ENCODE measurements at places on chromosomes 2 and 18.

DNA sequence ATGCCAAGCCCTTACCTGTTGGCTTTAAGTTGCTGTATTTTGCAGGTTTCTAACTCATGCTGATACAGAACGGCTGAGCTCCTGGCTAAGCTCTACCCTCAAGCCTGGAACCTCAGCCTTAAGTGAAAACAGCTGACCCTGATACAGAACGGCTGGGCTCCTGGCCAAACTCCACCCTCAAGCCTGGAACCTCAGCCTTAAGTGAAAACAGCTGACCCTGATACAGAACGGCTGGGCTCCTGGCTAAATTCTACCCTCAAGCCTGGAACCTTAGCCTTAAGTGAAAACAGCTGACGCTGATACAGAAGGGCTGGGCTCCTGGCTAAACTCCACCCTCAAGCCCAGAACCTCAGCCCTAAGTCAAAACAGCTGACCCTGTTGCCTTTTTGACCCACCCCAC is 17.6 kb upstream of the DNER start:
- DNase-seq: no peak

DNA sequence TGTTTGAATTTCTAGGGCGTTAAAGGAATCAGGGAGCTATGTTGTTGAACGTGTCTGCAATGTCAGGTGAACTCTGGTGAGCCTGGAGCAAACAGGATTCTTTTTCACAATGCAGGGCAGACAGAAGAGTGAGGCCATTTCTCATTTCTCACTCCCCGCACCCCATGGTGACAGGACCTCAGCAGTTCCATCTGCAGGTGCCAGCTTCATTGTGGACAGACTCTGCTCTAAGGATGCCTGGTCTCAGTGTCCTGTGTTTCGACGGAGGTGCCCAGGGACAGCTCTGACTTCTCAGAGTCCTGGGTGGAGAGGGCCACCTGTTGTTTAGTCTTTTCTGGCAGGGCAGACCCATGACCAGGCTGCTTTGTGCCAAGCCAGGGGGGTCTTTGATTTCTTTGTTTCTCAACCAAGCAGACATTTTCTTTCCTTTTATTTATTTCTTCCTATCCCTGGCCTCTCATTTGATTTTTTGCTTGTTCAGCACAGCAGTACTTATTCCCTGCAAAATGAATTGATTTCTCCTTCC is 201.5 kb downstream of the RNF144A start:
- DNase-seq: no peak

DNA sequence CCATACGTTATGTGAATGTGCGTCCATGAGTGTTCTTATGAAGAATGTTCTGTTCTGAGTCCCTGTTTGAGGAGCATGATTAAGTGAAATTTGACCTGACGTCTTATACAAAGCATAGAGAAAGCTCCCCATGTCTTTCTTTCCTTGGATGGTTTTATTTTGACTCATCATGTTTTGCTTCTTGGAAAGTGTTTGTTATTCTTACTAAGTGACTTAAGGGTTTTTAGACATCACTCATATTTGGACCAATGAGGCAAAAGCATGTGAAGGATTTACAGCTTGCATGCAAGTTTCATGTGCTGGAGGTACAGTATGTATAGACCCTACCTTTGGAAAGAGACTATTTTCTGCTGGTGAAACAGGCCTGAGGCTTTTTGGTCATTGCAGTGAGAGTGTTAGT is 33.5 kb upstream of the ZEB2 start:
- no peak for DNase-seq

DNA sequence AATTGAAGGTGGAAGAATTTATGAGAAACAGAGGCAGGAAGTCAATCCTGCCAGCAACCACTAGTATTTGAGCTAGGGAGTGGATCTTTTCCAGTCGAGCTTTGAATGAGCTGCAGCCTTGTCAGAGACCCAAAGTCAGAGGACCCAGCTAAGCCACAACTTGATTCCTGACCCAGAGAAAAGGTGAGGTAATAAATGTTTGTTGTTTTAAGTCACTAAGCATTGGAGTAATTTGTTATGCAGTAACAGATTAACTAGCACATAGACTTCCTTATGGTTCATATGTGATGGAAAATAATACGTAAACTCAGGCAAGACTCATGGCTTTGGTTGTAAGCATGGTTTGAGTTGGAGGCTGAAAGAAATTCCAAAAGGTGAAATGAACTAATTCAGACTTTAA is 21.6 kb downstream of the EFEMP1 start:
- no peak for DNase-seq

- DNase-seq: no peak
Observed at GRCh38 chr2:23916727-23917405, 10.1 kb downstream of the ATAD2B start.

GRCh38 chr2:117859924-117860647 is 45.6 kb downstream of the DDX18 start:
- no peak for DNase-seq

DNA sequence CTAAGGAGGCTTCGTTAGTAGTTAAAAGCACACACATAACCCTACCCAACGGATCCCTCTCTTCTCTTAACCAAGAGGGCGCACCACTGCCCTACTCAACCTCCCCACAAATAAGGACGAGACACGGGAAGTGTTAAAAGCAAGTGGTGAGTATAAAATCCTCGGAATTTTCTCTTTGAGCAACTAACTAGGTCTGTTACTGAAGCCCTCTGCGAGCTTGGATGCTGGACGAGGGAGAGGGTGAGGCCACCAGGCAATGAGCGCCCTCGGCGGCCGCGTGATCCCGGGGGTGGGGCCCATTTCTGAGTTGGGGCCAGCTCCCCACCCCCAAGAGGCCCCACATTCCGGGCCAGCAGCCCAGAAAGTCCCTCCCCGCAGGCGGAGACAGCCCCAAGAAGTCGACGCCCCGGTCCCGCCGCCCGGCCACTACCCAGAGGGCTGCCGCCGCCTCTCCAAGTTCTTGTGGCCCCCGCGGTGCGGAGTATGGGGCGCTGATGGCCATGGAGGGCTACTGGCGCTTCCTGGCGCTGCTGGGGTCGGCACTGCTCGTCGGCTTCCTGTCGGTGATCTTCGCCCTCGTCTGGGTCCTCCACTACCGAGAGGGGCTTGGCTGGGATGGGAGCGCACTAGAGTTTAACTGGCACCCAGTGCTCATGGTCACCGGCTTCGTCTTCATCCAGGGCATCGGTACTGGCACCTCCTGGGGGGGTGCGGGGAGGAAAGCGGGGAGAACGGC is at the start of gene CYBRD1:
Gene CYBRD1, plus strand, starts transcription at position 423 of the 736 bp plus-strand sequence. Its CDS starts 72 bp downstream, at position 495.
- DNase-seq: no peak

GRCh38 chr2:88258208-88258607 is 88.1 kb downstream of the THNSL2 start:
- DNase-seq: no peak

GRCh38 chr2:97991081-97991856 is 4.5 kb downstream of the TMEM131 start:
- DNase-seq: no peak

GRCh38 chr2:84900971-84901370 is 4.5 kb upstream of the TMSB10 start:
- DNase-seq: no peak

- DNase-seq: no peak
Observed at GRCh38 chr2:86254576-86255538, 55.6 kb downstream of the MRPL35 start.

GRCh38 chr18:44857744-44858491 is 177.2 kb downstream of the SETBP1 start:
- DNase-seq: no peak

DNA sequence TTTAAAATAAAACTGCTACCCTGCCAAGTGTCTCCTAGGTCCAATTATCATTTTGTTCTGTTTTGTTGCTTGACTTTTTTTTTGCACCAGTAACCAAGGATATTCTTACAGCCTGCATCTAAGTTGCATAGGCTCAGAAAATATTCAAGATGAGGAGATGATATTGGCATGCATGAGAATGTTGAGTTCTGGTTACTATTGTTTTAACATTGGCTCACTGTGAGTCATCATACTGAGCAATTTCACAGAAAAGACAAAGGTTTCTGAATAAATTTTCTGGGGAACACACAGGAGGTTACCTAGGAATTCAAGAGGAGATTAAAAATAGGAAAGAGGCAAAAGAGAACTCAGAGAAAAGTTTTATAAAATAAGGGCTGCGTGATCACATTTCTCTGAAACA is 84.8 kb upstream of the POU3F3 start:
- no peak for DNase-seq

DNA sequence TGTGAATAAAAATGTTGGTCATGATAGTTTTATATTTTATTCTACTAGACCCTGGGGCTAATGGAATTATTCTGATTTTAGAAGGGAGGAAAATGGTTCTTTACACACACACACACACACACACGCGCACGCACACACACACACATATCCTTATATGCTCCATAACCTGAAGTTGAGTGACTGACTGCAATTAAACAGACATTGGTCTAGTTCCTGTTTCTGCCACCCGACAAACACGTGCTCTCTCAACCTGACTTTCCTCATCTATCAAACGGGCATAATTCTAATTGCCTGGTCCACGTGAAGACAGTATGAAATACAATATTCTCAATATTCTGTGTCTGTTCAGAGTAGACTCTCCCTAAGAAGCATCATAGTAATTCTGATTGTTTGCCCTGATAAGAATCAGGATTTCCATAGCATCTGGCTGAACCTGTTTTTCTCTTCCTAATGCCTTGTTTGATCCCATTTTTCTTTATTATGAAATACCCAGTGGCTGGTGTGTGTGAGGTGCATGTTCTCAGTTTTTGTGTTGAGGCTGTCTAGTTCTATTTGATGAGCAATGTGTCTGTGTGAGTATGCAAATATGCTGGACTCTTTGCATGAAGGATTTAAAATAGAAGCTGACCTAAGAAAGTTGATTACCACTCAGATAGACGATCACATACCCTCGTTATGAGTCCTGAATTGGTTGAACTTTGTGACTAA is 51.0 kb downstream of the SETBP1 start:
- DNase-seq: no peak

DNA sequence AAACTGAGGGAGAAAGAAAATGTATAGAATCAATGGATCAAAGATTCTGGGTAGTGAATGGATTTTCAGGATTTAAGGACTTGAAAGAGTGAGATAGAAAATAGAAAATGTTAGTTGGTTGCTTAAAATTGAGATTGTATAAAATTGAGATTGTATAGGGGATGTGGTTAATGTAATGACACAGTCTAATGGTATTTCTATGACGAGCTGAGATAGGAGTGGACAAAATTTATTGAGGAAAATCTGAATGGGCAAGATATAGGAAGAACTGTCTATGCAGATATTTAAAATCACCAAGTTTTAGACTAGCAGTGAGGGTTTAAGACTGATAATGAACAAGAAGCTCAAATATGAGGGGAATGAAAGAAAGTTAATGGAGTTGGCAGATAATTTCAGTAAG is 406.6 kb downstream of the NYAP2 start:
- DNase-seq: no peak

- no peak for DNase-seq
Observed at GRCh38 chr18:53819671-53820070, 404.8 kb downstream of the MBD2 start.

- DNase-seq: no peak
Observed at GRCh38 chr2:47984041-47984440, 77.7 kb upstream of the FBXO11 start.

DNA sequence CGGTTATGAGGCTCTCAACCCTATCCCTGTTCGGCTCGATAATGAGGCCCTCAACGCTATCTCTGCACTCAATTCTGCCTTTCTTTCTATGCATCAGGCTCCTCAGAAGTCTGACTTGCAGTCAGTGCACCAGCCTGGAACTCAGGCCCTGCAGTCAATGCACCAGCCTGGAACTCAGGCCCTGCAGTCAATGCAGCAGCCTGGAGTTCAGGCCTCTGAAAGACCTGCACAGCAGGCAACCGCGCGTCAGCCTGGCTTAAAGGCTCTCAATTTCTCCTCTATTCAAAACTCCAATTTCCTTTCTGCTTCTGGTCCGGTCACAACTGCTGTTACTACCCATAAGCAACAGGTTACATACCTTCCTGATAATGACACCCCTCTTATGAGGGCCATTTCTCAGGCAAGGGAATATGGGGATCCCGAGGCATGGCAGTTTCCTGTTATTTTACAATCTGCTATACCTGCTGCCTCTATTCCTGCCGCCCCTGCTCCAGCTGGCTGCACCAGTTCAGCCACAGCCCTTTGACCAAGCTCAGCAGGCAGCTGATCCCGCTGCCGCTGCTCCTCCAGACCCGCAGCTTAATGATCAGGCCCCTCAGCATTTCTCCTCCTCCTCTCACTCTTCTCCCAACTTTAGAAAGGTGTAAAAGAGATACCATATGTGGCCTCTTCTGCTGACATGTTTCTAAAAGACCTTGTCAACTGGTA is 933.6 kb upstream of the FANCL start:
- no peak for DNase-seq

DNA sequence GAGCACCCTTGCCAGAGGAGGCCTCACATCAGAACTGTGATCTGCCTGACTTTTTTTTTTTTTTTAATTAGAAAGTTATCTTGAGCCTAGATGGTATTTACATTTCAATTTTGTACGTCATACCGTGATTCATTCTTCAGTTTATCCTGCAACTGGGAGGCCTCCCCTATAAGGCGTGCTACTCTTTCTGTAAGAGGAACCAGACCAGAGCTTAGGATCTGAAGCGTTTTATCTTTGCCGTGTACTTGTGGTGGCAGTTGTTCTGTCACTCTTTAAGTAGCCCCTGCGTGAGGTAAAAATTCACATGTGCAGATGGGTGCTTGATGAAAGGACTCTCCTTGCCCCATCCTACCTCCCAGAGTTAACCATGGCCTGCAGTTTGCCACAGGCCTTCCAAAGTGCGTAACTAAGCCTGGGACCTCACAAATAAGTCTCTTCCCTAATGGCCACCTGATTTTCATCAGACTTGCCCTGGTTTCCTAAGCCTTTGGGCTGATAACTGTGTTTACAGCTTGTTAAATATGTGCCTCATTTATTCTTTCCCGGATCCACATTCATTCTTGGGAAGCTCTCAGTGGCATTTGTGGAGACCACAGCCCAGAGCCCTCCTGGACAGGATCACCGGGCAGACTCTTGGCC is 96.0 kb downstream of the MTCL1 start:
- no peak for DNase-seq

- no peak for DNase-seq
Observed at GRCh38 chr18:57209713-57210106, 62.8 kb downstream of the BOD1L2 start.

GRCh38 chr2:175350105-175350504 is 168.6 kb upstream of the ATP5MC3 start:
- DNase-seq: no peak

DNA sequence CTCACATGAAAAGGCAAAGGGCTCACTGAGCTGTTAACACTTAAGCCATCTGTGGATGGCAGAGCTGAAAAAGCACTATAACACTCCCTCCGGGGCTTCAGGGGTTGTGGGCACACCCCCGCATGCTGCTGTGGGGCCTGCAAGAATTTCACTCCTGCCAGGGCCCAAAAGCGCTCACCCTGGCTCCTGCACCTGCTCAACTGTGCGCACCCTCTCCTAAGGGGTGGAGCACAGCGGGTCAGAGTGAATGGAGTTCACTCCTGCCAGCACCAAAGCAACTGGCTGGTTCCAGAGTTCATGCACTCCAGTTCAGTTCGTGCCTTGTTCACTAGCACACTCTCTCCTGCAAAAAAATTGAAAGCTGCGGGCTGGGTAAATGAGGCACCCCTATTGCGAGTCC is 814.2 kb upstream of the SLC39A10 start:
- no peak for DNase-seq

All from stimulated activated CD8-positive, alpha-beta memory T cell treated with anti-CD3 and anti-CD28 coated beads, Interleukin-15, amount 100 ng/mL, for 24 hours (primary cell).